Stimulated activated CD4-positive, alpha-beta T cell treated with anti-CD3 and anti-CD28 coated beads, Interleukin-15, amount 100 ng/mL, for 1 hour (primary cell): ENCODE measurements at places on chromosomes 16 and 17.

GRCh38 chr17:20279631-20280030 lies 187.7 kb downstream of the LGALS9B start:
- no peak for DNase-seq

DNA sequence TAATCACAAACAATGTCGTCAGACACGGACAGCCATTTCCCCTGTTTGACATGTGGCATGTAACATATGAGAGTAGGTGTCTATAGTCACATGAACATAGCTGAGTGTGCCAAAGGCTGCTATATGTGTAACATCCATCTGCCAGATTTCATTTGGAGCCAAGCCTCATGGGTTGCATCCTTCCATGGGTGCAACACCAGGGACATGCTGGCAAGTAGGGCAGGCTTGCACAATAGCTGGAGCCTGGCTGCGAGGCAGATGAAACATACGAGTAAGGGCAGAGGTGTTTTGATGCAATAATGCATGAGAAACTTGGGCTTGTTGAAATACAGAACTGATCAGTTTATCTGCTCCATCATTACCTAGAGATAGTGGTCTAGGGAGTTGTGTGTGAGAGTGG lies 9.0 kb upstream of the ZNF689 start:
- DNase-seq = no peak

- DNase-seq = no peak
Observed at GRCh38 chr16:84423416-84423837, 55.1 kb downstream of the ATP2C2 start.

DNA sequence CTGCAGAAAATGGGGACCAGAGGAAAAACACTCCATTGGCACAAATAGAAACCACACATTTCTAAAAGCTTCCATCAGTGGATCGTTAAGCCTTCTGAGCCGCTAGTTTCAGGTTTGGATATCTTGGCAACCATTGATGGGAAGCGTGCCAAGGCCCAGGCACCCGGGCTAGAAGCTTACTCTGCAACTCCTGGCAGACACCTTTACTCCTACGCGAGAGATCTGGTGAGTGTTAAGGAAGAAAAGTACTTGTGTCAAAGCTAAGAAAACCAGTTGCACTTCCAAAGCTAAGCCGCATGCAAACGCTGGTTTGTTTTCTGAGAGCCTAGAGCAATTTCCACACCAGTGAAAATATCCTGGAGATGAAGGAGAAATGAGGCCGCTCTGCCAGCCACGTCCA lies 472.4 kb downstream of the PMP22 start:
- no peak for DNase-seq

- no peak for DNase-seq
Observed at GRCh38 chr16:65178151-65178550, 56.3 kb upstream of the CDH11 start.

GRCh38 chr17:46764709-46765401 lies 53.6 kb downstream of the WNT3 start:
- no peak for DNase-seq

- DNase-seq = no peak
Observed at GRCh38 chr17:17120701-17121100, 78.4 kb downstream of the MPRIP start.

- DNase-seq = no peak
Observed at GRCh38 chr17:40555296-40556190, 9.7 kb downstream of the CCR7 start.

DNA sequence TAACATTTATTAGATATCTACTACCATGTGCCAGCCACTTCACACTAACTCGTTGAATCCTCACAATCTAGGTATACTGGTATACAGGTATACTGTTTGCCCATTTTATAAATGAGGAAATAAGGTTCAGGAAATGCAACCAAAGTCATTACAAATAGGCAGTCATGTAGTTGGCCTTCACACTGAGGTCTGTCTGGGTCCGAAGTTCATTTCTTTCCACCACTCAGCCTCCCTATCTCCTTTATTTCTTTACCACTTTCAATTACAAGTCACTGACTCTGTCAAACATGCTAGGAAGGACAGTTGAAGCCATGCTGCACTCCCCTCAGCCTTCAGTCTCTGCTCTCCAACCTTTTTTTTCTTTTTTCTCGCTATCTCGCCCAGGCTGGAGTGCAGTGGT lies 20.7 kb upstream of the SIAH1 start:
- DNase-seq = no peak

- no peak for DNase-seq
Observed at GRCh38 chr17:34712481-34713195, 133.3 kb downstream of the TMEM132E start.

DNA sequence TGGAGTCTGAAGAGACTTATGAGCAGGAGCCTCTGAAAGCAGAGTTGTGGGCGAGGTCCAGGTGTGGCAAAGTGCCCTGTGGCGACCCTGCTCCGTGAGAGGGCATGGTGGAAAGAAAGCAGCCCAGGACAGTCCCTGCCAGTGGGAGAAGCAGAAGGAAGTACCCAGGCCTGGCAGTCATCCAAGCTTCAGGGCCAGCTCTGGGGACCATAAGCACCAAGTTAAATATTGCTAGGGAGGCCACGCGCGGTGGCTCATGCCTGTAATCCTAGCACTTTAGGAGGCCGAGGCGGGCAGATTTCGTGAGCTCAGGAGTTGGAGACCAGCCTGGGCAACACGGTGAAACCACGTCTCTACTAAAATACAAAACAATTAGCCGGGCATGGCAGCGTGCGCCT lies 4.9 kb upstream of the ASGR1 start:
- no peak for DNase-seq

DNA sequence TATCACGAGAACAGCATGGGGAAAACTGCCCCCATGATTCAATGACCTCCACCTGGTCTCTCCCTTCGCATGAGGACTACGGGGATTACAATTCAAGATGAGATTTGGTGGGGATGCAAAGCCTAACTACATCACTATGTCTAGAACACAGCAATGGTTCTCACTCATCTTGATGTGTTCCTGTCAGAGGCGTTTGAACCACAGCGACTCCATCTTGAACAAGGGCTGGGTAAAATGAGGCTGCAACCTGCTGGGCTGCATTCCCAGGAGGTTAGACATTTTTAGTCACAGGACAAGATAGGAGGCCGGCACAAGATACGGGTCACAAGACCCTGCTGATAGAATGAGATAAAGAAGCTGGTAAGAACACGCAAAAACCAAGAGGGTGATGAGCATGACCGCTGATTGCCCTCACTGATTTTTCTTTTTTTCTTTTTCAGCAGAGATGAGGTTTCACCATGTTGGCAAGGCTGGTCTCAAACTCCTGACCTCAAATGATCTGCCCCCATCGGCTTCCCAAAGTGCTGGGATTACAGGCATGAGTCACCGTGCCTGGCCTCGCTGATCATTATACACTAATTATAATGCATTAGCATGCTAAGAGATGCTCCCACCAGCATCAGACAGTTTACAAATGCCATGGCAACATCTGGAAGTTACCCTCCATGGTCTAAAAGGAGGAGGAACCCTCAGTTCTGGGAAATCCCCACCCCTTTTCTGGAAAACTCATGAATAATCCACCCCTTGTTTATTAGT lies 3.0 kb upstream of the PPY start:
- no peak for DNase-seq

GRCh38 chr17:10415161-10415560 lies 6.6 kb downstream of the MYH8 start:
- DNase-seq = no peak

DNA sequence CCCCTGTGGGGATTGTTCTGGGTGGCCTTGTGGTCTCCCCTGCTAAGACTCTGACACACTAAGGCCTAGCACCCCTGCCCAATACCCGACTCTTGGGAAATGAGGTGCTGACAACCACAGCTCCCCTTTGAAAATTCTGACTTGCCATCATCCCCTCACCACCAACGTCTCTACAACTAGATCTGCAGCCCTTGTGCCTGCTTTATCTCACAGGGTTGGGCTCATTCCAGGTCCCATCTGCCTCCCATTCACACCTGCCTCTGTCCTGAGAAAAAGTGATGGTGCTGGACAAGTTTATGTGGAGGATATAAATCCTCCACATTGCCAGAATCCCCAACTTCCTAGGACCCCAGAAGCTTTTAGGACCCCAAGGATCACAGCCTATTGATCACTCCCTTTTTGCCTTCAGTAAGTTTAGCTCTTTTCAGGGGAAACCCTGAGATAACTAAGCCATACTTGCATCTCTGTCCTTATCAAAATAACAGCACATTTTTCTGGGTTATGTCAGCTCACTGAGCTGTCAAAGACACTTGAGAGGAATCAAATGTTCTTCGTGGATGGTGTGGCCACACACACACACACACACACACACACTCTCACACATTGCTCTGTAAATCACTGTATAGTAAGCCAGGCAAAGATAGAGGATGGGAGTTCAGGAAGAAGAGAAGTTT lies 136.8 kb upstream of the CES5A start:
- no peak for DNase-seq

DNA sequence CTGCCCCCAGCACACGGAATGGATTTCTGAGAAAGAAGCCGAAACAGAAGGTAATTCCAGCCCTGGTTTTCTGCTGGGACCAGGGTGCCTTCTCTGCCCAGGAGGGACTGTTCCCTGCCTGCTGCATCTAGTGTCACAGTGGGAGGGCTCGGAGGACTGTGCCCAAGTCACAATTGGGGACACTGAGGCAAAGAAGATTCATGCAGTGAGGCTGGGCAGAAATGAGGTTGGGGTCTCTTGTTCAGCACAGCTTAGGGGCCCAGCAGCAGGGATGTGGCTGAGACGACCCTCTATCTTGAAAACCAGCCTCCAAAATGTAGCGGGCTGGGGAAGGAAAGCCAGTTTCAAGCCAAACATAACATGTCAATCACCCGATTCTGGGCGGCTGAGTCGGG lies 592 bp downstream of the IL21R start:
- DNase-seq = no peak

DNA sequence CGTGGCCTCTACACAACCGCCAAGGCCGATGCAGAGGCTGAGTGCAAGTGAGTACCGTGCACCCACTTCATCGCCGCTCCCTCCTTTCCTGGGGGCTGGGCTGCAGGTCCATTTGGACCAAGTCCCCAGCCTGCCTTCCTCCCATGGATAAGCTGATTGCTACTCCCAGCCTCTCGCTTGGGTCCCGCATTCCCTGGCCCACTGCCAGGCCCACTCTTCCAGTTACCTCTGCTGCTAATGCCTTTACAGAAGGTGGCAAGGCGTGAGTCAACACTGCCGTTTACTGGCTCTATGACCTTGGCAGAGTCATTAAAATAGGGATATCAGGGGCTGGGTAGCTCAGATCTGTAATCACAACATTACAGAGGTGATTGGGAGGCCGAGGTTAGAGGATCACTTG lies 11.2 kb downstream of the SULT1A2 start:
- DNase-seq = no peak

GRCh38 chr16:10877472-10877946 lies 507 bp downstream of the CIITA start:
- no peak for DNase-seq

GRCh38 chr17:59510611-59511010 lies 54.8 kb upstream of the DHX40 start:
- no peak for DNase-seq

GRCh38 chr17:17455173-17455572 lies 21.6 kb upstream of the MED9 start:
- no peak for DNase-seq

DNA sequence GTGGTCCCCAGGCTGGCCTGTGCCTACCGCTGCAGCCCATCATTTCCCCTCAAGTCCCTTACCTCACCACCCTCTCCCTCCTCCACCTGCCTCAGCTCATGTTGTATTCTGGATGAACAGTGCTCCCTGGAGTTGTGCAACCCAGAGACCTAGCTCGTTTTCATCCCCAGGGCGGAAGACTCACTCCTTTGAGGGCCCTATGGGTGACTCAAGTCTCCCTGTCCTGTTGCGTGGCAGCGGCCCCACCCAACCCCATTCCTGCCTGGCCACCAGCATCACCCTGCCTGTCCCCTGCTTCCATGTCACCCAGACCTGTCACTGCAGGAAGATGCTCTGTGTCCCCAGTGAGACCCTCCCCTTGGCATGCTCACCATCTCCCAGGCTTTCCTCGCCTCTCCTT lies 3.3 kb downstream of the ALOX12B start:
- DNase-seq = no peak

- DNase-seq = no peak
Observed at GRCh38 chr16:88956546-88957432, 20.2 kb downstream of the CBFA2T3 start.

GRCh38 chr16:87326151-87326571 lies 9.0 kb upstream of the C16orf95 start:
- no peak for DNase-seq

DNA sequence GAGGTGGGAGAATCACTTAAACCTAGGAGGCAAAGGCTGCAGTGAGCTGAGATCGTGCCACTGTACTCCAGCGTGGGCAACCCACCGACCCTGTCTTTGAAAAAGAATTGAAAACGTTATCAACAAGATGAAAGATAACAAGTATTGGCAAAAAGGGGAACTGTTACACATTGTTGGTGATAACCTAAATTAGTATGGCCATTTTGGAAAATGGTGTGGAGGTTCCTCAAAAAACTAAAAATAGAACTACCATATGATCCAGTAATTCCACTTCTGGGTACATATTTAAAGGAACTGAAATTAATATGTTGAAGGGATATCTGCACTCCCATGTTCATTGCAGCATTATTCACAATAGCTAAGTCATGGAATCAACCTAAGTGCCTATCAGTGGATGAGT lies 61.0 kb downstream of the ABHD15 start:
- no peak for DNase-seq

DNA sequence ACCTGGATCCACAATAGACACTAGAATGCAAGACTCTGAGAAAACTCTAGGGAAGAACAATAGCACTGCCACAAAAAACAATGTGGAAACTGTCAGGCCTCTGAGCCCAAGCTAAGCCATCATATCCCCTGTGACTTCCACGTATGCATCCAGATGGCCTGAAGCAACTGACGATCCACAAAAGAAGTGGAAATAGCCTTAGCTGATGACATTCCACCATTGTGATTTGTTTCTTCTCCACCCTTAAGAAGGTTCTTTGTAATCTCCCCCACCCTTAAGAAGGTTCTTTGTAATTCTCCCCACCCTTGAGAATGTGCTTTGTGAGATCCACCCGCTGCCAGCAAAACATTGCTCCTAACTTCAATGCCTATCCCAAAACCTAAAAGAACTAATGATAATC lies 39.2 kb upstream of the TNRC6C start:
- no peak for DNase-seq

DNA sequence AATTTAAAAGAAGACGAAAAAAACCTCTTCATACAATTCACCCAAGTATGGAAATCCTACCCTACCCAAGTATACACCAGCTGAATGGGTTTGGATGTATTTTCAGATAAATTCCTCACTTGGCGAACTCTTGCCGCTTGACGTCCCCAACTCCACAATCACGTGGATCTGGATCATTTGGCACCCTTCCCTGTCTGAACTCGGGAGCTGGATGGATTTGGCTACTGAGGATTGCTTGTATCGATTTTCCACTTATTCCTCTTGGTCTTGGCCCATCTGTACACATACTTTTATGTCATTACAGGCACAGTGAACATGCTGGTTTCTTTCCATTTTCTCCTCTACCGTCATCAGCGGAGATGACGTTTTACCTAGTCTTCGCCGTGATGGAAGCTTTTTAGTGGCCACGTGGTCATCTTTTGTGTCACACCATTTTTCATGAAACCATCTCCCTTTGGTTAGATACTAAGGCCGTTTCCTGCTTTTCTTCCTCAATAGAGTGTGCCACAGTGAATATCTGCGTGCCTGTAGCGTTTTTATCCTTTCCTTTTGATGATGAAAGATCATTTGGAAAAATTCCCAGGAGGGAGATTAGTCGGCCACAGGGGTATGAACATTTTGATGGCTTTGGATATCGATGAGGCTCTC lies 47.1 kb downstream of the CMIP start:
- no peak for DNase-seq

GRCh38 chr16:49592546-49593423 lies 219.2 kb downstream of the C16orf78 start:
- DNase-seq = peak; percentile 11

- DNase-seq = no peak
Observed at GRCh38 chr17:17722906-17723353, 41.7 kb downstream of the RAI1 start.
